Islet precursor cell (in vitro differentiated cells): ENCODE measurements at places on chromosomes 1 and 21.

DNA sequence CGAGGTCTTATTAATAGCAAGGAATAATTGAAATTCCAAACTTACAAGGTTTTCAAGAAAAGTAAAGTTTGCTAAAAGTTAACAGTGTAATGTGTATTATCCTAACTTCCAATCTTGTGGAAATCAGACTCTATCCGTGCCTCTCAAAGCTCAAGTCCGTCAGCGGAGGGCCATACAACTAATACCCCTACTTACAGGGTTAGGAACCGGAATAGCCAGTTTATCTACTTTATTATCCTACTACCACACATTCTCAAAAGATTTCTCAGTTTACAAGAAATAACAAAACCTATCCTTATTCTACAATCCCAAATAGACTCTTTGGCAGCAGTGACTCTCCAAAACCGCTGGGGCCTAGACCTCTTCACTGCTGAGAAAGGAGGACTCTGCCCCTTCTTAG is 457.8 kb downstream of the PTPRC start:
- no peak for DNase-seq

DNA sequence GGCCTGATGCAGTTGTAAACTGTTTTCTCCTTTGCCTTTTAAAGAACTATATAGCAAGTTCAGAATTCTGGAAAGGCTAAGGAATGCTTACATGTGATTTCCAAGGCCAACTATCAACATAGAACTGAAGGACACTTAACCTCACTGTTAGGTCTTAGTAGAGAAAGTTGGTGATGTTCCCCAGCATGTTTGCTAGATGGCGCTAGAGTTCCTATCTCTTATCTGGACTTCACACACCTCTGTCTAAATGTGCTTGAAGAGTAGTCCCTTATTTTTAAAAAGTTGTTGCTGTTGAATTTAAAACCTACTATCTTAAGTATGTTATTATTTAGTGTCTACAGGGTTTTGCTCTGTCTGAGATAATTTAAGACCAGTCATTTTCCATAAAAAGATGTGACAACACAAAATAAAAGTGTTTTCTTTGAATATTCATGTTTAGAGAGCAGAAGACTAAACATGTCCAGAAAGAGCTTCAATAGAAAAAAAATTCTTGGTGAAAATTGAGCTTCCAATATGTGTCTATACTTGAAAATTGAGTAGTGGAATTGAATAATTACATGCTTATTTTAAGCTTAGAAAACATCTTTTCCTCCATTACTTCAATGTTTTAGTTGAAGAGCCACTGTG is 237.3 kb downstream of the S1PR1 start:
- no peak for DNase-seq

GRCh38 chr1:165753934-165754333 is 14.7 kb downstream of the TMCO1 start:
- no peak for DNase-seq

DNA sequence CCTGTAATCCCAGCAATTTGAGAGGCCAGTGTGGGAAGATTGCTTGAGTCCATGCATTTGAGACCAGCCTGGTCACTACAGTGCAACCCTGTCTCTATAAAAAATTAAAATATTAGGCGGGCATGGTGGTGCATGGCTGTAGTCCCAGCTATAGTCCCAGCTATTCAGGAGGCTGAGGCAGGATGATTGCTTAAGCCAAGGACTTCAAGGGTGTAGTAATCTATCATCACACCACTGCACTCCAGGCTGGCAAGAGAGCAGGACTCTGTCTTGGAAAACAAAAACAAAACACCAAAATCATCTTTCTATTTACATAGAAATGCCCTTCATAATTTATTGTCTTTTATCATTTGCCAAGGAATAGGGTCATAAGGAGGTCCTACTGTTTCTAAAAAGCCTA is 1274.1 kb upstream of the NCAM2 start:
- no peak for DNase-seq

GRCh38 chr1:43563876-43564539 is 33.3 kb downstream of the PTPRF start:
- peak; percentile 67 for DNase-seq

- DNase-seq, result no peak
These were observed 7.2 kb downstream of the C1orf116 start for GRCh38 chr1:207025146-207025880.

GRCh38 chr1:245687636-245688535 is 533.1 kb downstream of the KIF26B start:
- peak; percentile 76 for DNase-seq
